Cardiac muscle cell (in vitro differentiated cells and primary cell): ENCODE measurements at places on chromosomes 7 and 10. TPM values are rescaled to one million over a fixed set of nuclear protein-coding genes. Genes with fewer than 3 reads are reported as not detected.

GRCh38 chr10:49309691-49310411, 10.9 kb downstream of the C10orf71 start:
- peaks cover 32% of the 10 kb centered on the region for H3K4me1 ChIP-seq
- no peaks in the 10 kb centered on the region for H3K27me3 ChIP-seq
- no peak for DNase-seq
- no peak overlapping the region for H3K4me3 ChIP-seq
- H3K36me3 ChIP-seq, result no peaks in the 10 kb centered on the region

GRCh38 chr7:21965291-21965690, 19.6 kb upstream of the CDCA7L start:
- peaks cover 12% of the 10 kb centered on the region for H3K4me1 ChIP-seq
- H3K27ac ChIP-seq, result no peak overlapping the region
- H3K4me3 ChIP-seq, result no peak overlapping the region
- no peaks in the 10 kb centered on the region for H3K36me3 ChIP-seq

GRCh38 chr7:29397398-29397797, 166.2 kb upstream of the PRR15 start:
- no peak overlapping the region for H3K4me3 ChIP-seq
- H3K4me1 ChIP-seq, result peaks cover 12% of the 10 kb centered on the region
- no peaks in the 10 kb centered on the region for H3K36me3 ChIP-seq

DNA sequence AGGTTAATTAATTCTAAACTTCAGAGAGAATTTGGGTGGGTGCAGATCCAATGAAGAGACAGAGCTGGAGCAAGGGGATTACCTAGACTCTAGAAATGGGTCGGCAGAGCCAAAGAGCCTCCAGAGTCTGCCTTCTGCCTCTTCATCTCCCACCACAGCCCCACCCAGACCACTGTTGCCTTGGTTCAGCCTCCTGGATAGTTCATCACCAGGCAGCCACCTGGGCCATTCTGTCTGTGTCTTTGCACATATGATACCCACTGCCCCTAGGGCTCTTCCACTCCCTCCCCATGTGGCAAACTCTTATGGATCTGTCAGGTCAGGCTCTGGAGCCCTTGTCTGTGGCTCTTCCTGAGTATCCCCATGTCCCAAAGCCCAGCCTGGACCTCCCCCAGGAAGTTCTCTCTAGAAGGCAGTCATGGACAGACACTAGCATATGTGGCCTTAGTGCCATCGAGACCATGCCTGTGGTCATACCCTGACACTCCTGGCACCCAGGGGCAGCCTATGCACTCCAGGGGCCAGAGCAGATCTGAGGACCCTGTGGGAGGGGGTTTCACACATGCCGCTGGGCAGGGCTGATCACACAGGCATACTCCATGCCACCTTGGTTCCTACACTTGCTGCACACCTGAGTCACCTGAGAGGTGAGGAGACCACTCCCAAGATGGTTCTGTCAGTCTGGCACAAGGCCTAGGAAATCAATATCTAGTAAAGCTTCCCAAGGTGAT, 41.6 kb downstream of the FRMPD2 start:
- peaks cover 4% of the 10 kb centered on the region for H3K4me1 ChIP-seq
- H3K27ac ChIP-seq, result no peak overlapping the region
- H3K36me3 ChIP-seq, result no peaks in the 10 kb centered on the region
- DNase-seq, result no peak

The ADAMTS14 gene
- 0.63 and 1.9 TPM in 2 replicates for total RNA-seq

GRCh38 chr10:17836942-17837341, 27.8 kb downstream of the MRC1 start:
- DNase-seq, result peak; percentile 86
- H3K27ac ChIP-seq, result peak overlapping the region; percentile 71
- H3K27me3 ChIP-seq, result no peaks in the 10 kb centered on the region

- DNase-seq, result no peak
- no peak overlapping the region for H3K27ac ChIP-seq
- no peaks in the 10 kb centered on the region for H3K4me1 ChIP-seq
- no peaks in the 10 kb centered on the region for H3K36me3 ChIP-seq
- H3K4me3 ChIP-seq, result no peak overlapping the region
Measured at GRCh38 chr7:155963771-155964195, 151.5 kb upstream of the SHH start.

The HGF gene
- 0.11 and 0.66 TPM in 2 replicates for total RNA-seq

The TRAPPC14 gene
- 14.2 and 22.7 TPM in 2 replicates for total RNA-seq
